ENCODE measurements at places on chromosomes 11 and 22.

- no peak for DNase-seq
Measured at GRCh38 chr11:77080643-77081210, 14.0 kb downstream of the CAPN5 start.

DNA sequence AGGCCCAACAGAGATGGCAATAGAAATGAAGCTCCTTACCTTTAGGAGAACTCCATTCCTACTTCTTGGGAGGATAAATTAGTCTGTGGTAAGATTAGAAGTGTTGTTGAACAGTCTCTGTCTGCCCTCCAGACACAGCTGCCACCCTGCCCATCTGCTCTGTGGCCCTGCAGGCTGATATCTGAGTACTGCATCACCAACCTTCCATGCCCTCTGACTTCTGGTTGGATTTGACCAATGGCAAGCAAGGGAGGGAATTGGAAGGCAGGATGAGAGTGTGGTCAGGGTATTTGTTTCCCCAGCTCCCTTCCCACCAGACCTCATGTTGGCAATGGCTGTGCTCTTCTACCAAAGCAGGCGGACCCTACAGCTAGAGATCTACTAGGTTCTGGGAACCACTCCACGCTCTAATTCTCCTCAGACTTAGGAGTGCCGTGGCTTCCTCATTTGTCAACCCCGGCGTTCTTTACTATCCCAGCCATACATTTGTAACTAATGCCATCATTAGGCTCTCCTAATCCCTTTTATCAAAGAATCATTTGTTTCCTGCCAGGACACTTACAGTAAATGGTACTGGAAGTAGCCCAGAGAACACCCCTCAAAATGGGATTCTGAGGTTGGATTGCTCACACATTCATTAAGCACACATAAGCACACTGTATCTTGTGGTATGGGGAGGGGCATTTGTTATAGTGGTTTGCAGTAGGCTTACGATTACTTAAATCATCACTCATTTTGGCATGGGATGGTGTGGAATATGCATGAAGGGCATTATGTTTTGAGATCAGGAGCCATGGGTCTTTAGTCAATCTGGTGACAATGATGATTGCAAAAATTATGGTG, 35.4 kb upstream of the CD44 start:
- DNase-seq, result no peak

GRCh38 chr22:33393432-33393831, 335.3 kb upstream of the SYN3 start:
- DNase-seq, result no peak

- no peak for DNase-seq
Measured at GRCh38 chr22:48658871-48659270, 1168.8 kb downstream of the BRD1 start.

GRCh38 chr11:86068138-86068871, 579 bp downstream of the PICALM start:
- DNase-seq, result peak; percentile 44

- DNase-seq, result no peak
Measured at GRCh38 chr11:68954836-68955606, 25.8 kb downstream of the MRGPRD start.

GRCh38 chr11:76854709-76855108, 6.0 kb upstream of the ACER3 start:
- no peak for DNase-seq

DNA sequence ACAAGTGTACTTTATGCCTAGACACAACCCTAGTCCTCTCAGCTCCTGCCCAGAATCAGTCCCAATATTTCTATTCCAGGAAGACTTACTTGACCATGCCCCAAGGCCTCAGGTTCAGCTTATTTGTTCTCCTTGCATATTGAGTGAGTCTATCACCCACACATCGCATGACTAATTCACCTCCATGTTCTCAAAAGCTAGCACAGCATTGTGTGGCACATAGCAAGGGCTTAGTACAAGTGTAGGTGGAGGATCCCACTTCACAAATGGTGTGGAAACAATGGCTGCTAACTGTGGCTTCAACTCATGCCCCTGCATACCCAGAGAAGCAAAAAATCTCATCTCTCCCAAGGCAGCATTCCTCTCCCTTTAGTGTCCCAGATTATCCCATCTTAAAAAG, 602.6 kb upstream of the API5 start:
- no peak for DNase-seq

GRCh38 chr11:66247295-66247694, 21.1 kb upstream of the RAB1B start:
- no peak for DNase-seq

- DNase-seq, result no peak
Measured at GRCh38 chr11:13215149-13215548, 62.4 kb upstream of the BMAL1 start.

GRCh38 chr11:67644042-67644441, 4.5 kb upstream of the TBX10 start:
- no peak for DNase-seq

GRCh38 chr11:126083829-126084607, 21.4 kb upstream of the CDON start:
- peak; percentile 59 for DNase-seq

DNA sequence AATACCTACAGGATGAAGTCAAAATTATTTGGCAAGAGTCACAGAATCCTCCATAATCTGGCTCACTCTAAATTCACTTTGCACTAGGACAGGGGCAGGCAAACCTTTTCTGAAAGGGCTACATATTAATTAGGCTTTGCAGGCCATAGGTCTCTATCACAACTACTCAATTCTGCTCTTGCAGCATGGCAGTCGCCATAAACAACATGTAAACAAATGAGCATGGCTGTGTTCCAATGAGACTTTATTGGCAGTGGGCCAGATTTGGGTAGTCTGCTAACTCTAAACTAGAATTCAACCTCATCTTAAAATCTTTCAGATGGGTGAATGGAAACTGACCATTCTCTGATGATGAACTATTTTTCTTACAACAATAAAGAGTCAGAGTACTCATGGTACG, 5.8 kb downstream of the THRSP start:
- DNase-seq, result no peak

DNA sequence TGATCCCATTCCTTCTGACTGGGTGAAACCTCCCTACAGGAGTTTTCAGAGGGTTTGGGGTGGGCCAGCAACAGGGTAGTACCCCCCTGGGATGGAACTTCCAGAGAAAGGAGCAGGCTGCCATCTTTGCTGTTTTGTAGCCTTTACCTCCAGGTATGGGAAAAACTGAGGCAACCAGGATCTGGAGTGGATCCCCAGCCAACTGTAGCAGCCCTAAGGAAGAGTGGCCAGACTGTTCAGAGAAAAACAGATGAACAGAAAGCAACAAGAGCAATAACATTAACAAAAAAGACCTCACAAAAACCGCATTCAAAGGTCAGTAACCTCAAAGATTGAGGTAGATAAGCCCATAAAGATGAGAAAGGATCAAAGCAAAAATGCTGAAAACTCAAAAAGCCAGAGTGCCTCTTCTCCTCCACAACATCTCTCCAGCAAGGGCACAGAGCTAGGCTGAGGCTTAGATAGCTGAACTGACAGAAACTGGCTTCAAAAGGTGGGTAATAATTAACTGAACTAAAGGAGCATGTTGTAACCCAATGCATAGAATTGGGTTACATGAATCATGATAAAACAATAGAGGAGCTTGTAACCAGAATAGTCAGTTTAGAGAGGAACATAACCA, 1288.6 kb upstream of the CNTN5 start:
- DNase-seq, result no peak

- no peak for DNase-seq
Measured at GRCh38 chr11:118956847-118957469, 860 bp downstream of the UPK2 start.

DNA sequence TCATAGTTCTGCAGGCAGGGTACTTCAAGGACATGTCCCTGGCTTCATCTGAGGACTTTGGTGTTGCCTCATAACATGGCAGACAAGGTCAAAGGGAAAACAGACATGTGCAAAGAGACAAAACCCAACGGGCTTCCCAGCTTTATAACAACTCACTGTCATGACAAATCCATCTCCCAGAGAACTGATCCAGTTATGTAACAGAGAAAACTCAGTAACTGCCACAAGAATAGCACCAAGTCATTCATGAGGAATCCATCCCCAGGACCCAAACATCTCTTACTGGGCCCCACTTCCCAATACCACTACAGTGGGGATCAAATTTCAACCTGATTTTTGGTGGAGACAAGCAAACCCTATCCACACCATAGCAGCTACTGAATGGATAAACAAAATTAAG, 13.0 kb downstream of the OR52N4 start:
- DNase-seq, result no peak

DNA sequence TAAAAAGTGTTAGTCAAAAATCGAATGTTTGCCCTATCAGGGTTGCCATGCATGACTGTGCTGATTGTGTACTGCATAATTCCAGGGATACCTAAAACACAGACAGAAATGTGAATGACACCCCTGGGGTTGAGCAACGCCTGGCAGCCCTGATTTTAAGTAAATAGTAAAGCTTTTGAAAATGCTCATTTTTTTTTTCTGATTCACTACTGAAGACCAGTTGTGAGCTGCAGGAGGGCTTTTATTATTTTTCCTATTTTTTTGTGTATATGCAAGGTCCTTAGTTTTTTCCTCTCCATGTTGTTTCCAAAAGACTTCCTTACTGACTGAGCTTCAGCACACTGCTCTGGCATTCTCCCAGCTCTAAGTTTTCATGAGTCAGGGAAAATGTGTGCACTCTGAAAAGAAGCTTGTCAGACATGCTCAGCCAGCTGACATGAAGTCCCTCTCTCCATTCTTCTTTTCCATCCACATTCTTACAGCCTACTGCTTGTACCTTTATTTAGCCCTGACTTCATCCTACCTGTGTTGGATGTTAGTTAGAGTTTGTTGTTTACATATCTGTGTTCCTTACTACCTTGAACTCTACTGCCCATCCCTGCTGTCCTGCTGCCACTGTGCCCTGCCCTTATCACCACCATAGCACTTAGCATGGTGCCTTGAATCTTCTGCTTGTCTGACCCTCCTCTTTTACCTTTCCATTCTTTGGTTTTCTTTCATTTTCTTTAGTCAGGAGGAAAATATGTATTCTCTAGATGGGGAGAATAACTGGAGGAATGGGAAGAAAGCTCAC, 79.5 kb downstream of the HORMAD2 start:
- DNase-seq, result no peak

GRCh38 chr22:30662040-30662439, 5.6 kb downstream of the DUSP18 start:
- DNase-seq, result no peak

DNA sequence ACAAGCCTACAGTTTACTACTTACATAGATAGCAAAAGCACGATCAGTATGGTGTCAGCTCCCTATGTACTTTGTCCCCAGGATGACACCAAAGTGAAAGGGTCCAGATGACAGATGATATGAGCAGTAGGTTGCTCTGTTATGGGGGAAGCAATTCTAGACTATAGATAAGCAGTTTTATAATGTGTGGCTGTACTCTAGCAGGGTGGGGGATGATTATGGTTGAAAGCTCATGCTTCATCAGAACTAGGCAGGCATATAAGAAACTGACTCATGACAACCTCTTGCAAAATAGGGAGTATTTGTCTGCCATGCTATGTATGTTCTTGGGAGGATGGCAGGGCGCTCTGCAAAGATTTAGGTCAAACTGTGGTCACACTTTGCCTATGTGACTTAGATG, 158.2 kb upstream of the ZBED5 start:
- no peak for DNase-seq

GRCh38 chr22:30777587-30777986, 82.9 kb downstream of the OSBP2 start:
- no peak for DNase-seq

- no peak for DNase-seq
Measured at GRCh38 chr11:95101935-95102334, 12.3 kb downstream of the ENDOD1 start.

DNA sequence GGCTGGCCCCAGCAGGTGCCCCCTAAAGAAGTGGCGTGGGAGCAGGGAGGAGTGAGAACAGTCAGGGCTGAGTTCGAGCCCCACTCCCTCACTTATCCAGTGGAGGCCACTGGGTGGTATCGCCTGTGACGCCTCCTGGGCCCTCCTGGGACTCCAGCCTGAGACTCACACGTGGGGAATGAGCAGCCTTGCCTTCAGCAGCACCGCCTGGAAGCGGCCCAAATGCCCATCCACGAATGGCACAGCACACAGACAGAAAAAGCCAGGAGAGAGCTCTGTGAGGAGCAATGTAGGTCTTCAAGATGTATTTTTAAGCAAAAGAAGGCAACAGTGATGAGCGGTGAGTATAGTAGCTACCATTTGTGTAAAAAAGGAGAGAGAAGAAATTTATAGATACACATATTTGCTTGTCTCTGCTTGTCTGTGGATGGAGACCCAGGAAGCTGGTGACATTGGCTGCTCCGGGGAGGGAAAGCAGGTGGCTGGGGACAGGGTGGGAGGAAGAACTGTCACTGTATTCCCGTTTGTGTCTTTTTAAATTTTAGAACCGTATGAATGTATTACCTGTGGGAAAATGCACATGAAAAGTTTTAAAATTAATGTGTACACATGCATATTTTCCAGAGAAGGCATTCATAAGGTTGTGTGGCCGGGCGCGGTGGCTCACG, 13.2 kb downstream of the KCNJ4 start:
- no peak for DNase-seq

GRCh38 chr11:122240638-122241037, 124.6 kb upstream of the BLID start:
- DNase-seq, result no peak

Measured in CD4-positive, alpha-beta T cell treated with Interleukin-6 for 4 hours (primary cell).